Lung microvascular endothelial cell (primary cell): ENCODE measurements at places on chromosomes 16 and 17. TPM values are rescaled to one million over a fixed set of nuclear protein-coding genes. Genes with fewer than 3 reads are reported as not detected.

DNA sequence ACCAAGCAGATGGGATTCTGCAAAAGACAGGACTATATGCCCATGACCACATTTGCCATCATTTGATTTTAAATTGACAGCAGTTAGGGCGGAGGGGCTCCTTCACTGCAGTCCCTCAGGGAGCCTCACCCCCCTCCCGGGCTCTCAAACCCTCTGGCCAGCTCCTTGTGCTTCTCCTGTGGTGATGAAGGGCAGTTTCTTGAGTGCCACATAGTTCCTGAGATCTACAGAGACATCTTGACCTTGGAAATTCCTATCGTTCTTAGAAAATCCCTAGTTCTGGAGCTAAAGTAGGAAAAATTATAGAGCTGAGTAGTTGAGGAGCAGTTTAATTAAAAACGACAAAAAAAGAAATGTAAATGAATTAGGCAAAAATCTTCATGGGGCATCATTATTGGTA lies 231.5 kb downstream of the CCDC182 start:
- DNase-seq, result no peak

- DNase-seq, result no peak
Measured at GRCh38 chr17:7207120-7208001, 12.3 kb downstream of the DLG4 start.

GRCh38 chr17:41338961-41339485 lies 11.6 kb downstream of the KRT33A start:
- no peak for DNase-seq

DNA sequence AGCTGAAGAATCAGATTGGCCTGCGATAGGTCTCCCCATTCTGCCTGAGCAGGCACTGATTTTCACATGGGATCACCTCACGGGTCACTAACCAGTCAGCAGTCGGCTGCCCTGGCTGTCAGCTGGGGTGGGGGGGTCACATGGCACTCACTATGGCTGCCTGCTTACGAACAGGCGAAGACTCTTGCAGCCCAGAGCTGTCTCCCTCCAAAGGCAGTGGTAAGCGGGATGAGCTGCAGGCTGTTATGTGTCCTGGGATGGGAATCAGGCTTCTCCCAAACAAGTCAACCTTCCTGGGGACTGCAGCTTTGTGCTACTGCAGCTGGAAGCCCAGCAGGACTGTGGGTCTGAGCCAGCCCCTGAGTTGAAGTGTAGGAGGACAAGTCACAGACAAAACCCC lies 29.0 kb upstream of the ADORA2B start:
- no peak for DNase-seq

- no peak for DNase-seq
Measured at GRCh38 chr16:67030221-67030962, 1.4 kb downstream of the CBFB start.

DNA sequence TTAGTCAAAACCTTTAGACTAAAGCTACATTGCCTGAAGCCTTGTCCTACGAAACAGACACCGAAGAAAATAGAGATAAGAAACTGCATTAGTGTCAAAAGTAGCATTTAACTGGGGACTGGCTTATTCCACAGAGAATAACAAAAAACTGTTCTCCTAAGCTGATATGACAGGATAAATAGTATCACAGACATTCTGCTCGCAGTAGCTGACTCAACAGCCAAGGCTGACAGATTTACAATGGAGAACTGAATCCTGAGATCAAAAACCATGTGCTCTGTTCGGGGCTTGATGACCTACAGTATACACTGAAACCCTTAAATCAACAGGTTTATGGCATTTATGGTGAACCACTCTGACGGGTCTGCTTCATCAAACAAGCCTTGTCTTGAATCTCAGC lies 25.5 kb downstream of the ADAMTS18 start:
- DNase-seq, result peak; percentile 91

GRCh38 chr17:5135726-5136579 lies 20.1 kb downstream of the USP6 start:
- DNase-seq, result no peak

DNA sequence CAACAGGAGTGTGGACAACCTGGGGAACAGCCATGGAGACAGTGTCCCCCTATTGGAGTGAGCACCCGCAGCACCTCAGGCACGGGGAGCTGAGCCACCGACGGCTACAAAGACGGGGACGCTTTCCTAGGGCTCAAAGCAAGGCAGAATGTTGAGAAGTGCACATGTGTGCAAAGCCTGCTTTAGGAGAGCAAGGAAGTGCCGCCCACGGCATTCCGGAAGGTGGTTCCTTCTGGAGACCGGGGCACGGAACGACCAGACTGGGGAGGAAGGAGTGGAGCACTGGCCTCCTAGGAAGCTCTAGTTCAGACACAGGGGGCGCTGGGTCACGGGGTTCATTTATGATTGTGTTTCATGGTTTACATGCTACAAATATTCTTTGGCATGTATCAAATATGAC lies 52.2 kb downstream of the TBC1D16 start:
- DNase-seq, result no peak

Gene SPSB3
- total RNA-seq, result 32.7 and 49.8 TPM in 2 replicates

Gene CTRB2
- not detected in 2 replicates for total RNA-seq
